ENCODE measurements at places on chromosomes 3 and 15.

GRCh38 chr3:197542741-197543454 lies 12.9 kb downstream of the BDH1 start:
- DNase-seq: no peak

GRCh38 chr3:24648063-24648462 lies 153.4 kb upstream of the THRB start:
- no peak for DNase-seq

GRCh38 chr3:120435621-120436020 lies 15.2 kb downstream of the FSTL1 start:
- no peak for DNase-seq

GRCh38 chr15:47718497-47719437 lies 1.5 kb downstream of the SEMA6D start:
- no peak for DNase-seq

GRCh38 chr15:41879321-41879845 lies 14.5 kb downstream of the SPTBN5 start:
- no peak for DNase-seq
